ENCODE measurements at places on chromosomes 2 and 18.
A peak's percentile ranks its signal among the peaks of the same experiment; 100 is the strongest.

- peak; percentile 43 for DNase-seq
Measured at GRCh38 chr18:11258039-11258610, 108.8 kb upstream of the PIEZO2 start.

GRCh38 chr2:64166212-64166611 lies 22.0 kb upstream of the PELI1 start:
- no peak for DNase-seq

DNA sequence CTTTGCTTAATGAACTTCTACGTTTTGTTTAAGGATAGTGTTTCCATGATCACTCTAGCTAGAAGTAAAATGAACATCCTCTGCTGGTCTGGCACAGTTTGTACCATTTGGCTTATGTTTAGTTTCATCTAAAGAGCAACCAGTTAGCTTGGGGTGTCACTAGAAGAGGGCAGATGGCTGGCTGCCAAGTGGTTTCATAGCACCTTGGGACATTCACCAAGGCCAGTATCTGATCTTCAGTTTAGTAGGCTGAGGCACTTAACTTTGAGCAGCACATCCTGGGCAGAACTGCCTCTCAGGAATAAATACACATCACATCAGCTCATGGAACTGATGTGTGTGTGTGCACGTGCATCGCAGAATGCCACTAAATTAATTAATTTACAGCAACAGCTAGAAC lies 68.4 kb downstream of the NXPH2 start:
- no peak for DNase-seq

- no peak for DNase-seq
Measured at GRCh38 chr18:50844554-50844953, 24.7 kb upstream of the MRO start.

DNA sequence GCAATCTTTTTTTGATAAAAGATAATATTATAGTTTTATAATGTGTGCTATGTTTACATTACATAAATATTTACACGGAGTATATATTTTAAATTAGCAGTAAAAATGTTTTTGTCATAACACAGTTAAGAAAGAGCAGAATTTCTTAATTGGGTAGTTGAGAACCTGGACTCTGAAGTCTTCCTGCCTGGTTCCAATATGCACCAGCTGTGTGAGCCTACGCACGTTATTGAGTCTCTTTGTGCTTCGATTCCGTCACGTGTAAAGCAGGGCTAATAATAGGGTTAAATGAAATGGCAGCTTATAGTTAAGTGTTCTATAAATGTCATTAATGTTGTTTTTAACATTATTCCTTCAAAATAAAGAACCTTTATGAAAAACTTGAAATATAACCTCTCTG lies 1.2 kb upstream of the CCDC88A start:
- no peak for DNase-seq

DNA sequence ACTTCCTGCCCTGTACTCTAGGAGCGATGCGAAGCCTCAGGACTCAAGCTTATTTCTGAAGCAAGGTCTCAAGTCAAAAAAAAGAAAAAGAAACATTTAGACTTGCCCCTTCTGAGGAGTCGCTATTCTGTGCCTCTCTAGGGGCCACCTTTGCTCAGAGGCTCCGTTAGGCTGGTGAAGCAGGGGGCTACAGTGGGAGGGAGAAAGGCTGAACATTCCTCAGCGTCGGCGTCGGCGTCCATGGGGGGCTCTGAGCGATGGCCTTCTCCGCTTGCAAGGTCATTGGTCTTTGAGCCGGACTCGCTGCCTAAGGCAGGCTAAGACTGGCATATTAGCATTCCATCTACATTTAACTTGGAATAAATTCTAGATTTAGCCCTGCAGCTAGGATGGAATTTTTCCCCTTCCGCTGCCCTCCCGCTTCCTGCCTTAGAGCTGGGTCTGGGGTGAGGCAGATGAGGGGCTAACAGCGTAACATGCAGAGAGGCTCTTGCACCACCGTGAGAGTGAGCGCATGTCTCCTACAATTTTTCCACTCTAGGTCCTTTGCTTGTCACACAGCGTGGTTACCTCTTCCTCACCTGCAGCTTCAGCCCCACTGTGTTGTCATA lies 53.6 kb upstream of the ATL2 start:
- no peak for DNase-seq

- no peak for DNase-seq
Measured at GRCh38 chr2:124025891-124026434, 876 bp downstream of the CNTNAP5 start.

GRCh38 chr2:145777914-145778313 lies 1258.0 kb upstream of the ZEB2 start:
- no peak for DNase-seq

- DNase-seq = peak; percentile 31
Measured at GRCh38 chr2:159925975-159926374, 128.0 kb upstream of the CD302 start.

GRCh38 chr2:46097714-46098480 lies 199.3 kb upstream of the EPAS1 start:
- peak; percentile 99 for DNase-seq

- no peak for DNase-seq
Measured at GRCh38 chr2:28394997-28395333, 2.3 kb downstream of the FOSL2 start.

- DNase-seq = peak; percentile 96
Measured at GRCh38 chr2:73828818-73829570, at the start of gene STAMBP. STAMBP (plus strand) TSS chr2:73828961; CDS start chr2:73830857, 1,896 bp downstream.

- DNase-seq = no peak
Measured at GRCh38 chr2:23241611-23242245, 143.3 kb upstream of the KLHL29 start.

DNA sequence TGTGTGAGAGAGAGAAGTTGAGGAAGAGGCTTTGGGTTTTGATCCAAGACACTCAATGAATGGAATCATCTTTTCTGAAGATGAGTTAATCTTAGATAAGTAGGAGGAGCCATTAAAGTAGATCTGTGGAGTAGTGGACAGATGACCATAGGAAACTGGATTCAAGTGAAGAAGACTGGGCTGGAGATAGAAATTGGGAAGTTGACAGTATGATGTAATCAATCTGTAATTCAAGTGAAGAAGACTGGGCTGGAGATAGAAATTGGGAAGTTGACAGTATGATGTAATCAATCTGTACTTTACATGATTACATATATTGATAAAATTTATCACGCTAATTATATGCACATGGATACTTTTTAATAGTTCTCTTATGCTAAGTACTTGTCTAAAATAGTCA lies 92.8 kb downstream of the PHLPP1 start:
- no peak for DNase-seq

DNA sequence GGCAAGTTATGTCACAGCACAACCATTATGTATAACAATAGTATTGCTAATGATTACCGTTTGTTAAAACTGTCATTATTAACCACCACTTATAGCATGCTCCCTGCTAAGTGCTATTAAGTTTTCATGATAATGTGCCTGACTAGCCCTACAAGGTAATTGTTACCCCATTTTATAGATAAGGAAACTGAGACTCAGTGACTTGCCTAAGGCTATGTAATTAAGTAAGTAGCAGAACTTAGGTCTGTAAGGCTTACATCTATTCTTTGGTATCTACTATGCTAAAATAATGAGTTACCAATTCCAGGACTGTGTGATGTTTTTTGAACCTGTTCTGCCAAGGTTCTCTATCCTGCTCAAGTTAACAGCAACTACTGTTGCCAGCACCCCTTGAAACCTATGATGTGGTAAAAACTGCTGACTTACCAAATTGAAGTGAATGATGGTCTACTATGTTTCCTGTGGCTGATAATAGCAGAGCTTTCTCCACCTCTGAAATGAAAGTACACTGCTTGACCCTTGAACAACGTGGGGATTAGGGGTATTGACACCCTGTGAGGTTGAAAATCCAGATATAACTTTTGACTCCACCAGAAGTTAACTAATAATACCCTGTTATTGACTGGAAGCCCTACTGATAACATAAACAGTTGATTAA lies 18.2 kb downstream of the ACVR2A start:
- DNase-seq = no peak

DNA sequence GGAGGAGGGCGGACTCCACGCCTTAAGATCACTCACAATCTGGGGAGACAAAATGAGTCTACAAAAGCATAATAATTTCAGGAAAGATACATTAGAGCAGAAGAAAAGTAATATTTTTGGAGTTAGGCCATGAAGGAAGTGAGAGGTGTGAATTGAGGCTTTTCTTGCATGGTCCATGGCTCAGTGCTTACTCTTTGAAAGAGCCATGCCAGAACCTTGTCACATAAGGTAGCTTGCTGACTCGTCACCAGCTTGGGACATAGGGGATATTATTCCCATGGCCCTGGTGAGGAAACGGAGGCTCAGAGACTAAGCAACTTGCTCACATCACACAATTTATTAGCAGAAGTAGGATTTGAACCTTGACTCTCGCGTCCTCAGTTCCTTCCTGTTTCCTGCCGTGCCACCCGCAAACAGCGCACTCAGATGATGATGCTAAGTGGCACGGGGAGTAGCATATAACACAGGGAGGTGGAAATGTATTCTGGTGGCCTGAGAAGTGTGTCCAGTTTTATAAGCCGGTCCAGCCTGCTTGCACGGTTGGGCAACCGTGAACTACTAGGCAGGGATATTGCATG lies 312.2 kb upstream of the EPAS1 start:
- no peak for DNase-seq

DNA sequence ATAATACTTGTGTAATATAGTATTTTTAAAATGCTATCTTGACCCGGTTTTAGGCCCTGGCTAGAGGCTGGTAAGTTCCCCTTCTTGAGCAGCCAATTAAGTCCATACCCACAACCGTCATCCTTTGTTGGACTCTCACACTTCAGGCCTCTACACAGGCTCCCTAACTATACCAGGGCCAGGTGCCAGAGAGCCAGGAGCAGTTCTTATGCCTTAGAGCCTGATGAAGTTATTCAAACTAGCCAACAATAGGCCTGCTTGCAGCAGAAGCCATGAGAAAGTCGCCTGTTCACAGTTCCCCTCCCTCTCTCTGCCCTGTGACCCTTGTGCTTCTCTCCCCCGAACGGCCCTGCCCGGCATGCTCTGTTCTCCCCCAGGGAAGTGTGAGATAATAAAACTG lies 454.2 kb upstream of the KLHL29 start:
- DNase-seq = no peak

DNA sequence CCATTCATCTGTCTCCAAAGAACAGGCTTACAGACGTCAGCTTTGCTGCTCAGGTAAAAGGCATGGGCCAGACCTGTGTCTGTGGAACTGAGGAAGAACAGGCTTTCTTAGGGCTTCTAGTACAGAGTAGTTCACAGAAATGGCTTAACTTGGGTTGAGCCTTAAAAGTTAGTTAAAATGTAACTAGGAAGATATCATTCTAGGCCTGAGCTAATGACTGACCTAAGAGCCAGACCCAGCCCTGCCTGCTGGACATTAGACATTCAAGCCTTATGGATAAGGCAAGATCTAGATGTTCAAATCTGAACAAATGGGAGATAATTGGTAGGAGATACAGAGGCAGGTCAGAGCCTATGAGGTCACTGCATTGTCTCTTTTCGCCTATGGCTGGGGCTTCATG lies 73.9 kb upstream of the SLC14A2 start:
- no peak for DNase-seq

GRCh38 chr2:237441605-237442274 lies 27.8 kb upstream of the COL6A3 start:
- peak; percentile 22 for DNase-seq

DNA sequence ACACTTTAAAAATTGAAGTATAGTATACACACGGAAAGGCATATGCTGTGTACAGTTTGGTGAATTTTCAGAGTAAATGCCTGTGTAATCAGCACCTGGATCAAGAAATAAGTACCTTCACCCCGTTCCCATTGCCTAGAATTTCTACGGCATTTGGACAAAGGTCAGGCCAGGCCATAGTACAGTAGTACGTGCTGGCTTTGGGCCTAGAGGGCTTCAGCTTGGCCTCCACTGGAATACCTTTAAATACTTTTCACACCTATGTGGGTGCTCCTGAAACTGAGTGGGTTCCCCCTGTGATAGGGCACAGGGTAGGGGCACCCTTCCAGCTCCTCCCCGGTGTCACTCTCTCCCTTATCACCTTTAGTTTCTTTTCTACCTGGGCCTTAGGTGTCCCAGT lies 26.5 kb downstream of the TET3 start:
- DNase-seq = no peak

DNA sequence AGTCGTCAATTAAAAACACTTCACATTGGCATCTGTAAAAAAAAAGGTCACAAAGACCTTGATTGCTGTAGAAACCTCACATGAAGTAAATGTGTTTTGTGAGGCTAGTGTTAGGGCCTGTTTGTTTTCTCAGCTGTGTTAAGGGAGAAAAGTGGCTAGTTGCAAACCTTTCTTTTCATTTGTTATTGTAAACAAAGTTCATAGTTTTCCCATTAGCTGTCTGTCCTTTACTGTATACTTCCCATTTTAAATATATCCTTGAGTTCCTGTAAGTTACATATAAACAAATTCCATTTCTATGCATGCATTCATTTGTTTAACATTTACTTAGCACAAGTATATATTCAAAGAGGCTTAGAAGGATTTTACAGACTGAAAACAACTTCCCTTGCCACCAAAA lies 1250.2 kb downstream of the LRP1B start:
- no peak for DNase-seq

DNA sequence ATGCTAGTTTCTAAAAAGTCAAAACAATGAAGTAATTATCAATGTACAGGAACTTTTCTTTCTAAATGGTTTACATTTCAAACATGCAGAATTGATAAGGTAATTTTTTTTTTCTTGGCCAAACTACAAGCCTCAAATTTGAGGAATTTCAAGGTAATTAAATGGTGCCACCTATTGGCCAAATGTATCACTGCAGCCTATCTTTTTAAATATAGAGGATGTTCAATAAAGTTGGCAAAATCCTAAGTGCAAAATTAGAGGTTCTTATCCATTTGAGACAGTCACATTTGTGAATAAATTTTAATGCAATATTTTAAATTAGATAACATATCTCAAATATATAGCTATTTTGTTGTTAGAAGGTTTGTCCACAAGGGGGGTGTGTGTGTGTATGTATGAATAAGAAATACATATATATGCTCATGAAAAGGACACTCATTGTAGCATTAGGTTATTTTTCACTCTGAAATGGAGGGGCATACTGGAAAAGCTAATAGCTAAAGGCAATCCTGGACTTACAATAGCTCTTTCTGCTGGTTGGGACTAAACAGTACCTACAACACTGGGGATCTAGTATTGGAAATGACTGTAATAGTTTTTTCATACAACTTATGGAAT lies 26.2 kb downstream of the MMADHC start:
- peak; percentile 31 for DNase-seq

- DNase-seq = no peak
Measured at GRCh38 chr2:117820444-117820843, 6.0 kb downstream of the DDX18 start.

Data from astrocyte of the cerebellum (primary cell).